Neuronal stem cell (in vitro differentiated cells): ENCODE measurements at places on chromosomes 12 and 14.

- DNase-seq: no peak
Observed at GRCh38 chr14:69036757-69037506, 57.8 kb upstream of the ACTN1 start.

DNA sequence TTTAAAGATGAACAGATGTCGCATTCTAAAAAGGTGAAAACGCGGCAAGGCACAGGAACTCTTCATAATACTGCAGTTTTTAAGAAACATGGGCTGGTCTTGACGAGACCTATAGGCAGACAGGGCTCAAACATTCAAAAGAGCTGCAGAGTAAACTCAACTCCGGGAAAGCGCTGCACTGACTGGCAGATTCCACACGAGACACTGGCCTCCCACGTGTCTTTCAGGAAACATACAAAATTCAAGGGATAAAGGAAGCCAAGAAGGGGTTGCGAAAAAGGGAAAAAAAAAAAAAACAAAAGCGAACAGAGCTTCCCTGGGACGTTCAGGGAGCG, 614 bp upstream of the ARF6 start:
- DNase-seq: peak; percentile 51

GRCh38 chr12:1607940-1608712, 13.7 kb upstream of the FBXL14 start:
- no peak for DNase-seq

DNA sequence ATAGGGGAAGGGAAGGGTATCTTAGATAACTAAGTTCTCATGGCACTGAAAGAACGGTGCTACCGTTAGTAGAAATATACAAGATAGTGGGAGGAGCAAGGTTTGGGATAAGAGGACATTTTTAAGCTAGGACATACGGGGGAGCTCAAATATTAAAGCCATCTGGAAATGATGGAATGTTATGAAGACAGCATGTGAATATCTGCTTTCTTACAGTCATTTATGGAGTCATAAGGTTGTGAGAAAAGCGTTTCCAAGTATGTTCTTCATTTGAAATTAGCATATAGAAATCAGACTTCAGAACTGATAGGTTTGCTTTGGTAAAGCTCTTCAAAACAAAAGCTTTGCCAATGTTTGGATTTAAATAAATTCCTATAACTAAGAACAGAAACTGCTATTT, 62.3 kb downstream of the OTOGL start:
- no peak for DNase-seq

- DNase-seq: peak; percentile 69
Observed at GRCh38 chr14:101628471-101628966, 67.2 kb downstream of the DIO3 start.
